ENCODE measurements at places on chromosomes 12 and 14.

GRCh38 chr12:19937161-19937560 lies 431.2 kb upstream of the PDE3A start:
- DNase-seq = no peak

DNA sequence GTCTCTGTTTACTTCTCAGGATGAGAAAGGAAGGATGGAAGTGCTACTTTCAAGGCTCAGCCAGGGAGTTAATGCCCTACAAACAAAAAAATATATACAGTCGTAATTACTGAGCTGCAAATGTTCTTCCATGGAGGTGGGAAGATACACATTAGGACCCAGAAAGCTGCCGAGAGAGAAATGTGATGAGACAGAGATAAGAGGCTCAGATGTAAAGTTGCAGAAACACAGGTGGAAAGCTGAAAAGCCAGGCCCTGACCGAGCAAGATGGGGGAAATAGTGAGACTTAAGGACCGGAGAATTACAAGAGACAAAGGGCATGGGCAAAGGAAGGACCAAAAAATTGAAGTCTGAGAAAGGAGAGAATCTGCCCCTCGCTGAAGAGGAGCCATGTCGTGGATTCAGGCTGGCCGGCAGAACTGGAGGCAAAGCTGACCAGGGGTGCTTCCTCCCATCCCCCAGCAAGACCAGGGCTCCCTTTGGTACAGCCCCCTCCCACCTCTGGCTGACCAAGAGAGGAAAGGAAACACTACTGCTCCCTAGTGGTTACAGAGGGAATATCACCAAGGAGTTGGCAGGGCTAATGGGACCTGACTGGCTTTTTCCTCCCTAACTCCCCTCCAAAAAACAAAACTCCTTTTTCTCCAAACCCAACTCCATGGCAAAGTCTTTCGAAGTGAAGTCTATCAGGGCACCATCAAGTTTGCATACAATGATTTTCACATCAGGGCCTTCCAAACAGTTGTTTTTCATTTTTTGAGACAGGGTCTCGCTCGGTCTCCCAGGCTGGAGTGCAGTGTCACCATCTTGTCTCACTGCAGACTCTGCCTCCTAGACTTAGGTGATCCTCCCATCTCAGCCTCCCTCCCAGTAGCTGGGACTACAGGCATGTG lies 12.1 kb downstream of the ZFHX2 start:
- DNase-seq = peak; percentile 43

DNA sequence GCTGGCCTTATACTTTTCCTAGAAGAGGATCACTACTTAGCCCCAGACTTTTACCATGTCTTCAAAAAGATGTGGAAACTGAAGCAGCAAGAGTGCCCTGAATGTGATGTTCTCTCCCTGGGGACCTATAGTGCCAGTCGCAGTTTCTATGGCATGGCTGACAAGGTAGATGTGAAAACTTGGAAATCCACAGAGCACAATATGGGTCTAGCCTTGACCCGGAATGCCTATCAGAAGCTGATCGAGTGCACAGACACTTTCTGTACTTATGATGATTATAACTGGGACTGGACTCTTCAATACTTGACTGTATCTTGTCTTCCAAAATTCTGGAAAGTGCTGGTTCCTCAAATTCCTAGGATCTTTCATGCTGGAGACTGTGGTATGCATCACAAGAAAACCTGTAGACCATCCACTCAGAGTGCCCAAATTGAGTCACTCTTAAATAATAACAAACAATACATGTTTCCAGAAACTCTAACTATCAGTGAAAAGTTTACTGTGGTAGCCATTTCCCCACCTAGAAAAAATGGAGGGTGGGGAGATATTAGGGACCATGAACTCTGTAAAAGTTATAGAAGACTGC lies 1.5 kb downstream of the MGAT2 start:
- DNase-seq = no peak

- no peak for DNase-seq
These were observed 106.9 kb upstream of the CPM start for GRCh38 chr12:69039911-69040310.

DNA sequence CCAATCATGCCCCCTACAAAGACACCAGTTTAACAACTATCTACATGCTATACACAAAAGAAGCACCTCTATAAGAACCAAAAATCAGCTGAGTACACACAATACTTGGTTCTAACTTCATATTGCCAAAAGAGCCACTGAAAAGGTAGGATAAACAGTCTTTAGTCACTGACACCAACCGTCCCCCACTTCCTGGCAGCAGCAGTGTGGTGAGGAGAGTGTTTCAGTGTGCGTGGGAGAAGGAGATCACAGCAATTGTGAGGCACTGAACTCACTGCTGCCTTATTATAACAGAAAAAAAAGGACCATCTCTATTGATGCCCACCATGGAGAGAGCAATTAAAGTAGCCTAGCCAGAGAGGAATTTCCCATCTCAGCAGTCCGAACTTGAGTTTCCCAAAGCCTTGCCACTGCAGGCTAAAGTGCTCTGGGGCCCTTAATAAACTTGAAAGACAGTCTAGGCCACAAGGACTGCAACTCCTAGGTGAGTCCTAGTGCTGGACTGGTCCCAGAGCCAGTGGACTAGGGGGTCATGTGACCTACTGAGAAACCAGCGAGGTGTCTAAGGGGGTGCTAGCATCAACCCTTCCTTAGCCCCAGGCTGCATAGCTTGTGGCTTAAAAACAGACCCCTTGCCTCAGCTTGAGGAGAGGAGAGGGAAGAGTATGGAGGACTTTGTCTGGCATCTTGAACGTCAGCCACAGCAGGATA lies 37.1 kb upstream of the LMNTD1 start:
- DNase-seq = no peak

GRCh38 chr12:80161612-80162011 lies 62.3 kb downstream of the OTOGL start:
- DNase-seq = no peak

DNA sequence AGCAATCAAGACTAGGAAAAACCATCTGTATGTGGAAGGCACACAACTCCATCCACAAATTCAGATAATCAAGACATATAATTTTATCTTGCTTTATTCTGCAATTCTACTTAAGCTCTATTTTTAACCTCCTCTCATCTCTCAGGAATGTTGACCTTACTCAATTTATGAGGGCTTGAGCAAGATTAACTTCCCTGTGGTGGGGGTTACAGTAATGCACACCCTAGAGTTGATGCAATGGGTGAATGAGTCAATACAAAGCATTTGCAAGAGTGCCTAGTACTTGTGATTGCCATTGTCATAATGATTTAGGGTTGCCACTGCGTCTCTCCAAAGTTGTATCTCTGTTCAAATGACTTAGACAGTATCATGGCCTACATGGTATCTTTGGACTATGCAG lies 1598.4 kb upstream of the TMEM132C start:
- DNase-seq = no peak

GRCh38 chr12:121189131-121189530 lies 20.8 kb upstream of the P2RX4 start:
- no peak for DNase-seq

GRCh38 chr12:126811391-126811790 lies 1455.6 kb upstream of the TMEM132C start:
- DNase-seq = no peak

GRCh38 chr12:45627407-45628069 lies 102.0 kb upstream of the ARID2 start:
- DNase-seq = no peak

DNA sequence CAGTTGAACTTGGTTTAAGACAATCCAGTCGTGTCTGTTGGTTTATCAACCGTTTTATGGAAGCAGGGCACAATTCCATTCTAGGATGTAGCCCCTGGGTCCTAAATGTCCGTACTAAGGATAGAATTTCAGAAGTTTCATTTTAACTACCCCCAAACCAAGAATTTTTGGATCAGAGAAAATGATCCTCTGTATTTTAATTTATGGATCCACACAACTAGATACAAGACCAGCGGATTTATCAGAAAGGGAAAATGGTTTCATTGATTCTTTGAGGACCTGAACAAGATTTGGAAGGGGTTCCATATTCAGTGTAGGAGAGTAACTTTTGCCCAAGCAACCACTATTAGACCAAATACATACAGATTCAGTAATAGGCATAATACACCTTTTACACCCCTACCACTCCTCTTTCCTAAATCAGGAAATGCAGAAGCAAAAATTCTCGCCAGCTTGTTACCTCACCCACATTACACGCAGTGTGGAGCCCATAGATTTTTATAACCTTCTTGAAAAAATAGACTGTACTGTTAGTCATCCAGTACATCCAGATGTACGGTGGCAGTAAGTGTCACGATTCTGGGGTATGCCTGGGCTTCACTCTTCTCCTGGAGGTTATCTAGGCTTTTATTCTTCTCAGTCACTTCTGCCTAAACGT lies 1.4 kb upstream of the FBXL14 start:
- no peak for DNase-seq

- no peak for DNase-seq
These were observed 171.8 kb downstream of the DUSP6 start for GRCh38 chr12:89180496-89180895.

DNA sequence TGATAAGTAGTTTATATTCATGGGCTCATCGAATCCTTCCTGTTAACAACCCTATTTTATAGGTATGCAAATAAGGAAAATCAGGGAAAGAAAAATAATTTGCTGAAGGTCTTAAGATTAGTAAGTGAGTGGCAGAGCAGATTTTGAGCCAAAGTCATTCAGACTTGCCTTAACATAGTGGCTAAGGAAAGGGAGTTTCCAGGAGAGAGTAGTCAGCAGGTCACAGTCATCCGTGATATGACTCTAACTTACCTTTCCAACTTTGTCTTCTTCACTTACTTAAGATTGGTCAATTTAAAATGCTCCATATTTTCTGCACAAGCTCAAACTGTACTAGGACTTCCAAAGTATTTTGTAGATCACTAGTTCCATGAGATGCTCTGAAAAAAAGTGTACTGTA lies 46.6 kb downstream of the AKAP6 start:
- no peak for DNase-seq

DNA sequence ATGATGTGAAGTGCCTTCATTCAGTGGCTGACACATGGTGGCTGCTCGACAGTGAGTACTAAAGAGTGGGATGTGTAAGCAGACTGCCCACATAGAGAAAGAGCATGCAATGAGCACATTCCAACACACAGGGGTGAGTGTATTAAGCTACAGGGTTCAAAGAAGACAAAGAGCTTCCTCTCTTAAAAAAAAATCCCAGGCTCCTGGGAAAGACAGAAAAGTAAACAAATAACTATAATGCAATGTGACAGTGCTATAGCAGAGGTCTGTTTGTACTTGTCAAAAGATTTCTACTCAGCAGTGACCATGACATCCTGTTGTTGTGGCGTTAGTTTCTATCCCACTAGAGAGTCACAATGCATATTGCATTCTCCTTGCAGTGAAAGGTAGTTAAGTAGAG lies 12.4 kb upstream of the PCNX1 start:
- no peak for DNase-seq

DNA sequence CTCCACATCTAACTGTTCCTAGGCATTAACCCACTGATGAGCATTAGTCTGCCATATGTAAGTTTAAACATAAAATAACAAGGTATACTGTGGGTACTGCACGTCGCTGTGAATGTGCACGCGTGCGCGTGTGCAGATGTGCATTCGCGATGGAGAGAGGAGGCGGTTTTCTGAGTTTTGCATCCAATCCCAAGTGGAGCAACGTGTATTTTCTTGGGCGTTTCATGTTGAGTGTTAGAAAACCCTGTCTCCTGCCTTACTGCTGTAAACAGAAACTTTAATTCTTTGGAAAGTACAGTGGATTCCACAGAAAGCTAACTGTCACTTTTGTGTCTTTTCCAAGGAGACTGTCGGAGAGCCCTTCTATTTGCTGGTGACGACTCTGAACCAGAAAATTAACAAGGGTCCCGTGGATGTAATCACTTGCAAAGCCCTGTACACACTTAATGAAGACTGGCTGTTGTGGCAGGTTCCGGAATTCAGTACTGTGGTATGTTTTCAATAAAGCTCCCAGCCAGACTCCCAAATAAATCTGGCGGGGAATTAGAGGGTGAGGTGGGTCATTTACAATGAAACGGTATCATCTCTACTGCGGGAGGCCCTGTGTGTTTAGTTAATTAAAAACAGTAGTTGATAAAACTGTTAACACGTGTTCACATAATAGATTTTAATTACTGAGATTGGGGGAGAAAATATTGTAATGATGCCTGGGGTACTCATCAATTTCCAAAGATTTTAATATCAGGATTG lies 116.5 kb downstream of the PLXNC1 start:
- no peak for DNase-seq

DNA sequence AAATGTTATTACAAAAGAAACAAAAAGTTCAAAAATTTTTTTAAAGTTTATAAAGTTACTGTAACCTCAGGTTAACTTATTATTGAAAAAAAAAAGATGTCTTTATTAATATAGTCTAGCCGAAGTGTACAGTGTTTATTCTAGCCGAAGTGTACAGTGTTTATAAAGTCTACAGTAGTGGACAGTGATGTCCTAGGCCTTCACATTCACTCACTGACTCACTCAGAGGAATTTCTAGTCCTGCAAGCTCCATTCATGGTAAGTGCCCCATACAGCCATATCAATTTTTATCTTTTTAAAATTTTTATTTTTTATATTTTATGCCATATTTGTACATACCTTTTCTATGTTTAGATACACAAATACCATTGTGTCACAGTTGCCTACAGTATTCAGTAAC lies 10.4 kb downstream of the ATG2B start:
- DNase-seq = no peak

DNA sequence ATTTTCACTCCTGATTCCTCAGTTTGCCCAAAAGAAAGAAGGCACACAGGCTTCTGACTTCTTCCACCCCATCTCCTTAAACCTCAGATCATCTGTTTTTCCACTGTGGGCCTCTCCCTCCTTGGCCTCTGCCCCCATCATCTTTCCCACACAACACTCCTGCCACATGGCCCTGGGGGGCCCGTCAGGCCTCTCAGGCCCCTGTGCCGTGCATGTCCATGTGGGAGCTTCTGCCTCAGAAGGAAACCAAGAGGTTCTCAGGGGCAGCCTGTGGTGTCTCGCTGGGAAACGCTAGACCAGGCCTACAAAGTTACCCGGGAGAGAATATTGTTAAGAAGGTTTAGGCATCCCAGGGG lies 8.0 kb downstream of the KLHL33 start:
- DNase-seq = no peak

- no peak for DNase-seq
These were observed 31.9 kb upstream of the RASSF8 start for GRCh38 chr12:25926536-25926935.

GRCh38 chr14:89190765-89191513 lies 226.1 kb downstream of the FOXN3 start:
- peak; percentile 48 for DNase-seq

DNA sequence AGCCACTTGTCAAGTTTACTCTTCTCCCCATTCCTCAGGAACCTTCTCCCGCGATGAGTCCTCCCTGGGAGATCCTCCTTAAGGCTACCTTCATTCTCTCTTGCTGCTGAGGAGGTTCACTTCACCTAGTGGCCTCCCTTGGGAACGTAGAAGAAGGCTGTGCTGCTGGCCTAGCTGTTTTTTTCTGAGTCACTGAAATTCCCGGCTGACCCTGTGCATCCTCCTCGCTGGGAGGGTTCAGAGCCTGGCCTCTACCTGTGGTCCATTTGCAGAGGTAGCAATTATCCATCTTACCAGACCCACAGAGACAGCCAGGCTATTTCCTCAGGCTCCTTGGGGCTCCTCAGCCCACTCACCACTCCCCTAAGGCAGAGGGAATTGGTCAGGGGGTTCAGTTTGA lies 4.6 kb downstream of the KRT82 start:
- DNase-seq = no peak

- DNase-seq = no peak
These were observed 403.3 kb upstream of the PRICKLE1 start for GRCh38 chr12:42992826-42993225.

GRCh38 chr12:57098546-57098945 lies 9.6 kb downstream of the NAB2 start:
- DNase-seq = no peak

All from hippocampal formation (tissue), 2 donors.